ENCODE measurements at places on chromosomes 11 and 22.
A peak's percentile ranks its signal among the peaks of the same experiment; 100 is the strongest.

GRCh38 chr11:2806351-2807024, 79.1 kb downstream of the CDKN1C start:
- DNase-seq: no peak

DNA sequence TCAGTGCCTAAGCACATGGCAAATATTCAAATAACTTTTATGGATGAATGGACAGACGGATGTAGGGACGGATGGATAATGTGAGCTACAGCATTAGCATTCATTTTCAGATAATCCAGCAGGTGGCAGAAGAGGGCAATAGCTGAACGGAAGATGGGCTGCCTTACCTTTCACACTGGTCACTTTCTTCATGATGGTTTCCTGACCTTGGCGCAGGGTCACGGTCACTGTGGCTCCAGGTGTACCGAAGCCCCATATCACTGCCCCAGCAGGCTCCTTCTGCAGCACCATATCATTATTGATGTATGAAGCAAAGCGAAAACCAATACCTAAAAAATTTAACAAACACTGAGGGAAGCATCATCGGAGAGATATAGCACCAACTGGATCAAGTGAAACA, 4.3 kb downstream of the SIAE start:
- peak; percentile 25 for DNase-seq

DNA sequence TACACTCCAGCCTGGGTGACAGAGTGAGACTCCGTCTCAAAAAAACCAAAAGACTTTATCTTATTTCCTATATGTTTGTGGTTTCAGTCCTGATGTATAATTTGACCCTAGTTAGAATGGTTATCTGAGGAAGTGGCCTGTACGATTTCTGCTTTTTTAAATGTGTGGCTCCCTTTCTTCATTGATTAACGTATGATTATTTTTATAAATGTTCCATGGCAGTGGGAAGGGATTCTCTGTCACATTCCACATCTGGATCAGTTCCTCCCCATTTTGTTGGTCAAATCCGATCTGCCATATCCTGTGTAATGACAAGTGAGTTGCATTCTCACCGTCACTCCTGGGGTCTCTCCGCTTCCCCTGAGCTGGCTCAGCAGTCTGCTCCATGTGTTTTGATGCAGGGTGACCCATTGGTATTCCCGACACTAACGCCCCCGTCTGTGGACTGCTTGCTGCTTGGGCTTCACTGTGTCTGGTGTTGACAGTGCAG, 20.3 kb downstream of the NEAT1 start:
- DNase-seq: peak; percentile 36

GRCh38 chr11:109526931-109527330, 104.9 kb downstream of the C11orf87 start:
- DNase-seq: no peak

GRCh38 chr22:48445113-48445827, 1382.4 kb downstream of the BRD1 start:
- DNase-seq: no peak

DNA sequence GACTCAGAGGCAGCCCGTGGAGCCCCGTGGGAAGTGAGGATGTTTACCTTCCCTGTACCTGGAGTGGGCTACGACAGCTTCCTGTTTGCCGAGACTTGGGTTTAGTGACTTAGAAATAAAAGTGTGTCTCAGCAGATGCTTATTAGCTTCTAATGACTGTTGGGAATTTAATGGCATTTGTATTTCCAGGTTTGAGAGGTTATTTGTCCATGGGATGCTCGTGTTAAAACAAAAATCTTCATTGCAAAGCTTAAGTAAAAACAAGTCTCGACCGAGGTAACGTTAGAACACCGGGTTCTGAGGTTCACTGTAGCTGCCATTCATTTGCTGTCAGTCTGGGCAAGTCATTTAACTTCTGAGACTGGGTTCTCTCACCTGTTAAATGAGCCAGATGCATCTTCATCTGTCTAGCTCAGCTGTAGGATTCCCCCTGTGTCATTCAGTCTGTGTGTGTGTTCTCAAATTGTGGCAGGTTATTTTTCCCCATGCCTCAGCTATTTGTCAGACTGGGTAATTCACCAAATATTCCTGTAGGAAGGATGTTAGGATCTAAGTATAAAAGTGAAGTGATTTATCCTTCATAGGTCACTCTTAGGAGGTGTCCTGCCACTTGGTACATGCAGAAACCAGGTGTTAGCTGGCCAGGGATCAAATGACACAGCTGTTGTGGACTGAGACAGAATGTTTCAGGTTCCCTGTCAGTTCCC, 791 bp downstream of the EI24 start:
- DNase-seq: peak; percentile 6

DNA sequence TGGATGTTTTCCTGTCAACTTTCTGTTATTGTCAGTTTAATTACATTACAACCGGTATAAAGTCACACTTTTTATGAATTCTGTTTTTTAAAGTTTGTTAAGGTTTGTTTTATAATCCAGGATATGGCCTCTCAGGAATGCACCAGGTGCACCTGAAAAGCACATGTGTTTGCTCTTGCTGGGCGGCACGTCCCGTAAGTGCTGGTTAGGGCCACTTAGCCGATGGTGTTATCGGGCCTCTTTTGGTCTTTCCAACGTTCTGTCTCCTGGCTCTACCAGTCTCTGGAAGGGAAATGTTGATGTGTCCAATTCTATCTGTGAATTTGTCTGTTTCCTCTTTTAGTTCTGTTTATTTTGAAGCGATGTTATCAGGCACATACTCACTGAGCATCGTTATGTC, 695.7 kb downstream of the BRD1 start:
- DNase-seq: no peak

- DNase-seq: no peak
Observed at GRCh38 chr11:123740787-123741158, 687 bp downstream of the ZNF202 start.

DNA sequence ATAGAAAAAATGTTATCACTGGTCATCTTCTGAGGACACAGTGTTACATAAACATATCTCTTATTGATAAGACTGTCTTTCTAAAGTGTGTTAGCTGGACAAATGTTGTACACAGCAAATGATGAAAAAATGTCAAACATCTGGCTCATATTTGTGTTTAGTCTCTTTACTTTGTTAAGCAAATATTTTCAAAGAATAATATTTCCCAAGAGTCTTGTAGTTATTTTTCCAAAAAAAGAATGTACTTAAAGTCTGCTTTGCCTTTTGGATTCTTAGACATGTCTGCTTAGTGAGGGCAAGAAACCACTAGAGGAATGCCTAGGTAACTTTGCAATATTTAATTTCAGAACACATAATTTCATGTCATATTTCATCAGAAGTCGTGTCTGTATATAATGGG, 23.9 kb upstream of the CCDC179 start:
- no peak for DNase-seq

DNA sequence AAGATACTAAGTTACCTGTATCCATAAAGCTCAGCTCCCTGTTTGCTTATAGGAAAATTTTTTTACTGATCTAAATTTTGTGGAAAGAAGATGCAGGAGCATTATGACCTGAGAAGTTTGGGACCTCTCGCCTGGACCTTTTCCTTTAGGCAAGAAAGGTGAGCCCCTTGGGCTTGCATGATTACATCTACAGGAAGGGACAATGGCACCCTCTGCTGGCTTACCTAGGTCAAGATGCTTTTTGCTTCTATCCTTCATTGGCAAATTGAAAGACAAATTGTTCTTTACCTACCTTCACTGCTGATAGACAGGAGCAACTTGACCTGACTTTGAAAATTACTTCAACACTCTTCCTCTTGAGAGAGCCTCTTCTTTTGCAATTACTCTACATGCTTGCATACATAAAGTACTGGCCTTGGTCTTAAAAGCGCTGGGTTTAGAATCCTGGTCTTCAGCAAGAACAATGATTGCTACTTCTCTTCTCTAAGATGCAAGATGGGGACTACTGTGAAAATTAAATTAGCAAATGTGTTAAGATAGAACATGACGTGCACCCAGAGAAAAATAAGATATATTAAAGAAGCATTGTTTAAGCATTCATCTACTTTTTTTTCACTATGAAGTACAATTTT, 147.2 kb downstream of the TRPC6 start:
- no peak for DNase-seq

- DNase-seq: no peak
Observed at GRCh38 chr11:115709297-115709696, 205.1 kb upstream of the CADM1 start.

- no peak for DNase-seq
Observed at GRCh38 chr22:48906216-48906835, 921.3 kb downstream of the BRD1 start.

- DNase-seq: no peak
Observed at GRCh38 chr22:39183991-39184585, 31.6 kb upstream of the CBX7 start.

DNA sequence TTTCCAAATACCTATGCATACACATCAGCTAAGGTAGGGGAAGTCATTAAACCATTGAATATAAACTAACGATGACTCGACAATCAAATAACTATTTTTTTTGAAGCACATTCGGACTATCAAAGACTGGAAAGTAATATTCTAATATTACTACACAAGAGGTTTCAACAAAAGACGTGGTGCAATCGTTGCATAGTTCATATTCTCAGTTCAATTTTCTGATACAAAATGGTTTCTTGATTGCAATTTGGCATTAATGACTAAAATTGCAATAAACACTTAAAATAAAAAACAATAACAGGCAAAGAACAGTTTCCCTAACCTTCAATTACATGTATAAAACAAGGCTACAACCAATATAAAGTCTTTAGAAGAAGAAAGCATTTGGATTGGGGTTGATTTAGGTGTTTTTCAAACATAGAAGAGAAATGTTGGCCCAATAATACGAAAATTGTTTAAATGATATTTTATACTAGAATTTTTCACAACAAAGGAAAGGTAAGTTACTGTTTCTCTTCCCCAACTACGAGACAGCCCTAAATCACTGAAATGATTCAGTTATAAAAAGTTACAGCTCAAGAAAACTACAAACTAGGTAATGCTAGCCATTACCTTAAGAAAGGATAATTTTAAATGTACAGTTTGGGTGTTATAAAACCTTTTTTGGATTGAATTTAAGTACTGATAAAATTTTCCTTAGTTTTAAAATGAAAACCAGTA, 17.6 kb downstream of the BLID start:
- no peak for DNase-seq

GRCh38 chr11:47977623-47978022, 2.7 kb upstream of the PTPRJ start:
- DNase-seq: no peak

DNA sequence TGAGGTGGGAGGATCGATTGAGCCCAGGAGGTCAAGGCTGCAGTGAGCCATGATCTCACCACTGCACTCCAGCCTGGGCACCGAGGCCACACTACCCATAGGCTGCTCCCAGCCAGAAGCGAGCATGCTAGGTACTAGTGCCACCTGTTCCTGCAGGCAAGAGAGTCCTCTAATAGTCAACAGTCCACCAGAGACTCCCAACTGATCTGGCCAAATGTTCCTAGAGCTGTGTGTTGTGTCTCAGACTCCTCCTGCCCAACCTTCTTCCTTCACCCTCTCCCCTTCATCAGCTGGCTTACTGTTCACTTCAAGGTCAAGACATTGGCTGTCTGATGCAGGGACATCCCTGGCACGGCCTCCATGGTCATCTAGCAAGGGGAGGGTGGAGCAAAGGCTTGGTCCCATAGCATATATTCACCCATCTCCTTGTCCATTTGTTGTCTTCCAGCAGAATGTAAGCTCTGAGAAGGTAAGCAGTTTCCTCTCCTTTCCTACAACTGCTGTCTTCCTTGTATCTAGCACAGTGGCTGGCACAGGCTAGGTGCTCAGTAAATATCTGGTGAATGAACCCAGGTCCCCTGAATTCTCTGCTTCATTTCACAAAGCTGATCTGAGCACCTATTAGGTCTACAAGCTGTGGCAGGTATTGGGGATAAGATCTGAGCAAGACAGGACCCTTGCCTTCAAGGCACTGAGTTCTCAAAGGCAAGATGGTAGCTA, 126.2 kb upstream of the SERPIND1 start:
- no peak for DNase-seq

DNA sequence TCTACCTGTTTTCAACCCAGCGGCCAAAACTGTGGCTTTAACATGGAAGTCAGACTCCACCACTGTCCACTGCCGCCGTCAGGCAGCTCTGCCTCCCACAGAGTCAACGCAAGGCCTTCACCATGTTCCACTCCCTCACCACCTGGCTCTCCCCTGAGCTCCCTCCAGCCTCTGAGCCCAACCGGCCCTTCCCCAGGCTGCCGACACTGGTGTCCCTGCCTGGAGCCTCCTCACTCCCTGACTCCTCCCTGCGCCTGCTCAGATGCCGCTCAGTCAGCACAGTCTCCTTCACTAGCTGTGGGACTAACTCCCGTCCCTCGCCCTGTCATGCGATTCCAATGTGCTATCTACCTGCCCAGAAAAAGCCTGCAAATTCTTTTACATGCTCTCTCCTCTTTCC, 16.3 kb downstream of the SULT4A1 start:
- no peak for DNase-seq

GRCh38 chr11:126864934-126865333, 135.6 kb downstream of the KIRREL3 start:
- no peak for DNase-seq

DNA sequence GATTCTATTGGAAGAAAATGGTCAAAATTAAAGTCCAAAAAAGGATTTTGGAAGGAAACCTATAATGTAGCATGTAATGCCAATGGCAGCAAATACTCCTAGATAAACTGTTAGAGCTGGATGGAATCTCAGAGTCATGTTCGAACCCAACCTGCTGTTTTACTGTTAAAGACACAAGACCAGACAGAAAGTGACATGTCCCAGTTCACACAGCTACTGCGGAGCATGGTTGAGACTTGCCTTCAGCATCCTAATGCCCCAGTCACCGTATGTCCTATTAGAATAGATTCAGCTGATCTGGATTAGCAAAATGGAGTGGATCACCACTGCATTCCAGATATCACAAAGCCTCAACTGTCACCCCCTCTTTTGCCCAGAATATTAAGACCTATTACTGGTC, 14.9 kb downstream of the PISD start:
- DNase-seq: no peak

DNA sequence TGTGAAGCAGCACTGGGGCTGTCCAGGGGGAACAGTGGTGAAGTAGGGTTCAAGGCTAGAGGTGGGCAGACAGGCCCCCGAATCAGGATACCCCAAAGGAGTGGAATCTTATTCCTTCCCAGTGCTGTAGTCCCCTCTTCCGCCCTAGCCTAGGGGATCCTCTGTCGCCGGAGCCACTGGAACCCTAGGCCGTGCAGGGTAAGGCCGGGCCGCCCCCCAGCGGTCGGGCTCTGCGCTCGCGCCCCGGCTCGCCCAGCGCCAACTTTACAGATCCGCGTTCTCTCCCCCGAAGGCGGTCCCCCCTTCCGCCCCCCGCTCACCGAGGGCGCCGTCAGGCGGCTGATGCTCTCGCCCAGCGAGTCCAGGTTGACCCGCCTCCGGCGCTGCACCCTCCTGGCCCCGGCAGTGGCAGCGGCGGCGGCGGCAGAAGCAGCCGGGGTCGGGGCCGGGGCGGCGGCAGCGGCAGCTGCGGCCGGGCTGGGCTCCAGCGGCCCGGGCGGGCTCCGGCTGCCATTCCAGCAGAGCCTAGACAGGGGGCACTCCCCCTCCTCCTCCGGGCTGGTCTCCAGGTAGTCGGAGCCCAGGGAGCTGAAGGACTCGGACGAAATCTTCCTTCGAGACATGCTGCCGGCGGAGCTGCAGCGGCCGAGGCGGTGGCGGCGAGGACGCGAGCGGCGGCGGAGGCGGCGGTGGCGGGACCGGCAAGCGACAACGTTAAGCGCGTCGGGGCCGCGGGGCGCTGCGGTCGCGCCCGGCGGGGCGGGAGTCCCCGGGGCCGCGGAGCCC, 650 bp downstream of the GUCY1A2 start:
- DNase-seq: no peak

- no peak for DNase-seq
Observed at GRCh38 chr22:33896575-33897447, 23.5 kb downstream of the LARGE1 start.
